CD14-positive monocyte (primary cell): ENCODE measurements at places on chromosomes 7 and 10.

DNA sequence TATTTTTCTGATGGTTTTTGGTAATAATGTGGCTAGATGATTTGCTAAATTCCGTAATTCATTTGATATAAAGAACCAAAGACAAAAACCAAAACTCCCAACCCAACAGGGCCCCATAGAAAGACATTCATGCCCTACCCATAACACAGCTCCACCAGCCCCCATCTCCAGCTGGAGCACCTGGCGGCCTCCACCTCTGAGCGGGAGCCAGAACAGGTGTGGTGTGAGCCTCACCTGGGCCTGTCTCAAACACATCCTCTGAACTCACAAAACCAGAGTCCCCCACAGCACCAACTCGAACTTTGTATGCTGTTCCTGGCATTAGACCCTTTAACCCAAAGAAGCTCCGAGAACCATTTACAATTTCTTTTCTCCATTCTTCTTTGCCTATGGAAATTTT, 36.5 kb upstream of the LAMB4 start:
- DNase-seq = no peak

DNA sequence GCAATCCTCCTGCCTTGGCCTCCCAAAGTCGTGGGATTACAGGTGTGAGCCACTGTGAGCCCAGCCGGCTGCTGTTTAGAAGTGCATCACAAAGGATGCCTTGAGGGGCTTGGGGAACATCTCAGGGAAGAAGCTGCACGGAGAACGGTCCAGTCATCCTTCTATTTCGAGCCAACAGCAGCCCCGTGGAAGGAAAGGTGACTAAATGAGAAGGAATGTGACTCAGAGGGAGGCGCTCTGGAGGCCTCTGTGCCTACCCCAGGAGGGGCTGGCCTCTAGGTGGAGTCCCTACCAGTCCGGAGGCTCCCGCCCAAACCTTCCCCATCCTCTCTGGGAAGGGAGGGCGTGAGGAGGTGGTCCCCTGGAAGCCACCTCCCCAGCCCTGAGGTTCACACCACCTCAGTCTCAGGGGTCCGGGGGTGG, 76.2 kb downstream of the CTBP2 start:
- DNase-seq = no peak

- DNase-seq = no peak
Measured at GRCh38 chr10:2619472-2619871, 447.9 kb upstream of the PFKP start.

DNA sequence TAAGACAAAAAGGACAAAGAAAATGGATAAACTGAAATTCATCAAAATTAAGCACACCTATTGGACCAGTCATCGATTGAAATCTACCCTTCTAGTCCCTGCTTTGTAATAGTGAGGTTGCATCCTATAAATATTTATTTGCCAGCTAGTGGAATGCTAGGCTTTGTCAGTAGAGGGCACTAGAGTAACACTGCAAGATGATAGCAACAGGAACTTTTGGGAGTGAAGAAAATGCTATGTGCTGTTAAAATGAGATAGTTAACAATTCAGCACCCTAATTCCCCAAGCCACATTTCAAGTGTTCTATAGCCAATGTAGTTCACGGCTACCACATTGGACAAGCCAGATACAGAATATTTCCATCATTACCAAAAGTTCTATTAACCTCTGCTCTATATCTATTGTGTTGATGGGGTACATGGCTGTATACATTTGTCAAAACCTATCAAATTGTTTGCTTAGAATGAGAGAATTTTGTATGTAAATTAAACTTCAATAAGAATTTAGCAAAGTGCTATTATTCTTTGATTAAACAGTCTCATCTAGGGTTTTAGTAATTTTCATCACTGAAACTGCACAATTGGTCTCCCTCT, 69.8 kb downstream of the LSMEM1 start:
- peak; percentile 45 for DNase-seq

- no peak for DNase-seq
Measured at GRCh38 chr10:22652988-22653481, 61.3 kb downstream of the PIP4K2A start.

GRCh38 chr7:3270362-3270761, 30.7 kb upstream of the SDK1 start:
- DNase-seq = no peak

DNA sequence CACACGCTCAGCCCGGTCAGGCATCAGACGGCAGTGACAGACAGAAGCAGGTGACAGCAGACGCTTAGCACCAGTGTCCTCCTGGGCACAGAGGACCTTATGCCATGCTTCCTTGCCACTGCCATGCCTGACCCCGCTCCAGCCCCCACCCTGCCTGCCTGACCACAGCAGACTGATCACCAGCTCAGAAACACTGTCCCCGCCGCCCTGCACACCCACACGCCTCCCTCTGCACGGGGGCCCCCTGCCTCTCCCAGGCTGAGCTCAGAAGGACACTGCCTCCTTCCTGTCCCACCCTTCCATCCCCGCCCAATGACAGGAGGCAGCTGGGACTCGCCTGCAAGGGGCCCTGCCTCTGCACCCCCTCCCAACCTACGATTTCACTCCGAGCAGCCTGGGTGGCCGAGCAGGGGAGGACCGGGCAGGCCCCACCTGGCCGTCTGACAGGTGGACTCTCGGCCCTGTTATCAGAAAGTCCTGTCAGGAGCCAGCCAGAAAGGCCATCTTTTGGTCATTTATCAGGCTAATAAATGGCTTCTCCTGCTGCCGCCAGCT, 183.4 kb downstream of the ELFN1 start:
- DNase-seq = no peak

DNA sequence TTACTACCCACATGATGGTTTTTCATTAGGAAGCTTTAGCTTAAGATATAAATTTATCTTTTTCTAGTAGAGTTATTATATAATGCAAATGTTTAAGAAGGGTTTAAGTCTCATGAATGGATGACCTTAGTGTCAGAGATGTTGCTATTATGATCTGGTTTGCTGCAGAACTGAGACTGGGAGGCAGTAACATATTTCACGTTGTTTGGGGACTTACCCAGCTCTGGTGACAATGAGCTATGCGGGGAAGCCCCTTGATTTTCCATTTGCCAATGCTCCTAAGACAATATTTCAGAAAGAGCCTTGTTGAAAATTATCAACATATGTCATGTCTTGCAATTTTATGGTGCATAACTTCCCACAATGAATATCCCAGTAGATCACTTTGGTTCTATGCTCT, 754.6 kb downstream of the REEP3 start:
- no peak for DNase-seq

GRCh38 chr10:25725917-25726716, 207.9 kb upstream of the MYO3A start:
- peak; percentile 47 for DNase-seq

- peak; percentile 93 for DNase-seq
Measured at GRCh38 chr7:151806204-151806603, 70.7 kb downstream of the PRKAG2 start.

DNA sequence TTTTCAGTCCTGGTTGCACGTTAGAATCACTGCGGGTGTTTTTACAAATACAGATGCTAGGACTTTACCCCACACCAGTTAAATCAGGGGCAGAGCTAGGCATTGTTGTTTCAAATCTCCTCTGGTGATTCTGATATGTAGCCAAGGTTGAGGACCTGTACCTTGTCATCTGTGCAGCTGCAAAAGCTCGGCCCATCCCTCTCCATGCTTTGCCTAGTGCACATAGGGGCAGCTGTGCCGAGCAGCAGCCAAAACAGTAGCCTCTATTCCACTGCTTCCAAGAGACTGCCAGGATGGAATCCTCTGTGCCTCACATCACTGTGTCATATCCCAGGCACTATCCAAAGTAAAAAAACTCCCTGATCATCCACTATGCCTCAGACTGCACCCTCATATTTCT, 181.3 kb downstream of the CDK14 start:
- DNase-seq = no peak

DNA sequence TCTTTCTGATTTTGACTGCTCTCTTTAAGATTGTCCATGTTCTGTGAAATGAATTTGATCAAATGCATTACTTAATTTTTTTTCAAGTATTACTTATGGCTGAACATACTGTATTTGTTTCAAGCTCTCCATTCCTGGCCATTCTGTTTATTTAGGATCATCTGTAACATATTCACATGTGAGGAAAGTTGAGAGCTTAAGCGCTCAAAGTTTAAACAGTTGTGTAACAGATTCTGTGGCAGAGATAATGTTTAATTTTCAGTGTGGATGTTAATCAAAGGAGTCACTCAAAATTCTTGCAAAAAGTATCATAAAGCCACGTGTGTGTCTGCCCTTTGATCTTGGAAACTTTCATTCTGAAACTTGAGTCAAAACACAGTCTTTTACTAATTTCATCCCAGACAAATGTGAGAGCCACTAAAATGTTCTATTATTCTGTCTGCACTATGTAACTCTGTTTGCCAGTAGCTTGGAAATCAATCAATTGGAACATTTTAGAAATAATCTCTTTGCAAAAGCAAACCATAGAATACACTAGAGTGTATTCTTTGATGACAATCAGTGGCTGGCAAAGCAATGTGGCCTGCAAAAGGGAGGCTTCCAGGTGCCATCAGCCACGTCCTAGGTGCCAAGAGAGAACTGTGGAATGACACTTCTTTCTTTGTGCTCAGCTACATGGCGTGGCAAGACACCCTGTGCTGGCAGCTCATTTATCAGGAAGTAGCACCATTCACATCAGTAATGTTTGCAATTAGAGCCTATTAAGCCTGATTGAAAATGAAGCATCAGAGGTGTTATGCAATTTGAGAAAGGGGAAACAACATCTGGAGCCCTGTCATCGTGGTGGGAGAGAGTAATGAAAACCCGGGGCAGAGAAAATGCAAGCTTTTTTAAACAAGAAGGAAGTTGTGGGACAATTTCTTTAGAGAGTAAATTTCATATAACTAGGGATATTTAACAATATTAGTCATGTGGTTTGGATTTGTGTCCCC, 40.9 kb downstream of the ARL5B start:
- peak; percentile 30 for DNase-seq

DNA sequence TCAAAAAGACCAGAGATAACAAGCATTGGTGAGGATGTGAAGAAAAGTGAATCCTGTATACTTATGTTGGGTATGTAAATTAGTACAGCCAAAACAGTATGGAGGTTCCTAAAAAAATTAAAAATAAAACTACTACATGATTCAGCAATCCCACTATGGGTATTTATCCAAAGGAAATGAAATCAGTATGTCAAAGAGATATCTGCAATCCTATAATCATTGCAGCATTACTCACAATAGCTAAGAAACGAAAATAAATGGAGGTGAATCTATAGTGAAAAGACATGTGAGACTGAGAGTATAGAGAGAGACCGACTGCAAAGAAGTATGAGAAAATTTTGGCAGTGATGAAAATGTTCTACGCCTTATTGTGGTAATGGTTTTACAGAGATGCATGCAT, 139.2 kb upstream of the TMEM168 start:
- no peak for DNase-seq

GRCh38 chr7:1085910-1086421, 1.9 kb upstream of the GPER1 start:
- DNase-seq = no peak

DNA sequence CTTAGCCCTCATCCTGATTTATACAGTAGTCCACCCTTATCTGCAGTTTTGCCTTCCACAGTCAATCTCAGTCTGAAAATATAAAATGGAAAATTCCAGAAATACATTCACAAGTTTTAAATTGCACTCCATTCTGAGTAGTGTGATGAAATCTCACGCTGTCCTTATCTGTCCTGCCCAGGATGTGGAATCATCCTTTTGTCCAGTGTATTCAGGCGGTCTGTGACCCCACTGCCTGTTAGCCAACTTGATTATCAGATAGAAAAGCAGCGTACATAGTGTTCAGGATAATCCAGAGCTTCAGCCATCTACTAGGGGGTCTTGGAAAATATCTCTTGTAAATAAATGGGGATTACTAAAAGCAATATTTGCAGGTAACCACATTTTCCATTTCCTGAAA, 146.3 kb downstream of the MALRD1 start:
- DNase-seq = no peak

DNA sequence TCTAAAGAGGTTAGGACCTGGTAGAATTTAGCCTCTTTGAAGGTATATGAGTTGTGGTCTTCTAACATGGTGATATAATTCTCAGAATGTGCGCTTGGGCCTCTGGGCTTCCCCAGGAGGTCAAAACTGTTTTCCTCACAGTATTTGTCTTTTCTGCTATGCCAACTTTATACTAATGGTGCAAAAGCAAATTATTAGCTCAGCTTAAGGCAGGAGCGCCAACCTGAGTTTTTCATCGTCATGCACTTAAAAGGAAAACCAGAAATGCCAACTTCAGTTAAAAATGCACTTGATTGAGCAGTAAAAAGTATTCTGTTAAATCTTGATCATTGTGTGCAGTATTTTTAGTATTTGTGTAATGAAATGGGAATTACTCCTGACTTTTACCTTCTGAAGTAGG, 9.7 kb downstream of the TDRD1 start:
- no peak for DNase-seq

- DNase-seq = no peak
Measured at GRCh38 chr7:69599286-69599954, 1.1 kb downstream of the AUTS2 start.

- DNase-seq = no peak
Measured at GRCh38 chr10:71090801-71091200, 121.6 kb upstream of the UNC5B start.

GRCh38 chr7:2864999-2865670, 21.0 kb upstream of the GNA12 start:
- peak; percentile 83 for DNase-seq

DNA sequence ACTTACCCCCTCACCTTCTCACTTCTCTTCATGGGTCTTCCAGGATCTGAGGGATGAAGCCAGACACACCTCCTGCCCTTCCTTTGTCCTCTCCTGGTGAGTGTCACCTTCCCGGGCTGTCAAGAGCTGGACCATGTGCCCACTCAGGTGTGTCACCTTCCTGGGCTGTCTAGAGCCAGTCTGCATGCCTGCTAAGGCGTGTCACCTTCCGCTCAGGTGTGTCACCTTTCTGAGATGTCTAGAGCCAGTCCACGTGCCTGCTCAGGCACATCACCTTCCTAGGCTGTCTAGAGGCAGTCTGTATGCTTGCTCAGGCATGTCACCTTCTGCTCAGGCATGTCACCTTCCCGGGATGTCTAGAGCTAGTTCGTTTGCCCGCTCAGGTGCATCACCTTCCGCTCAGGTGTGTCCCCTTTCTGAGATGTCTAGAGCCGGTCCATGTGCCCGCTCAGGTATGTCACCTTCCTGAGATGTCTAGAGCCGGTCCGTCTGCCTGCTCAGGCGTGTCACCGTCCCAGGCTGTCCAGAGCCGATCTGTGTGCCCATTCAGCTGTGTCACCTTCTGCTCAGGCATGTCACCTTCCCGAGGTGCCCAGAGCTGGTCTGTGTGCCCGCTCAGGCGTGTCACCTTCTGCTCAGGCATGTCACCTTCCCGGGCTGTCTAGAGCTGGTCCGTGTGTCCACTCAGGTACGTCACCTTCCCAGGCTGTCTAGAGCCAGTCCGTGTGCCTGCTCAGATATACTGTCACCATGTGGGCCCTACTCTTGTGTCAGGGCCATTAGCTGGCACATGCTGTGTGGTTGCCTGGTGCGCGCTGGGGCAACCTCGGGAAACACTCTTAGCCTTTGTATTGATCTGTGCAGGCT, 245.3 kb downstream of the EBF3 start:
- no peak for DNase-seq

GRCh38 chr7:143931739-143932138, 3.3 kb upstream of the OR2F2 start:
- no peak for DNase-seq
